ENCODE measurements at places on chromosomes 12 and 14.

DNA sequence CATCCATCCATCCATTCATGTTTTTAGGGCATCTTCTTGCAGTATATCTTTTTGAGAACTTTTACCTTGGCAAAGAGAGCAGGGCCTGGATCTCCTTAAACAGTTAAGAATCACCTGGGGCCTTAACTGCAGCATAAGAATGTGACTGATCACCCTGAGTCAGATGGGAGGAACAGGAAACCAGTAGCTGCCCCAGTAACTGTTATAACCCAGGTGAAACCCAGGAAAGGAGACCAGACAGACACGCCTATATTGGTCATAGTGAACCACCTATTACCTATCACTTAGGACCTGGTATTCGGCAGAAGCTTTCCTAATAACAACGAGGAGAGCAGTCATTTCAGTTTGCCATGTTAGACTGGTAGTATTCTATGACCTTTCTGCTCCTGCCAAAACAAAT is 43.4 kb upstream of the NR2C1 start:
- DNase-seq = no peak

- no peak for DNase-seq
Measured at GRCh38 chr12:71771069-71771468, 16.4 kb downstream of the RAB21 start.

- no peak for DNase-seq
Measured at GRCh38 chr12:130568501-130568900, 147.6 kb downstream of the RIMBP2 start.

- no peak for DNase-seq
Measured at GRCh38 chr12:45475594-45475993, 253.9 kb upstream of the ARID2 start.

DNA sequence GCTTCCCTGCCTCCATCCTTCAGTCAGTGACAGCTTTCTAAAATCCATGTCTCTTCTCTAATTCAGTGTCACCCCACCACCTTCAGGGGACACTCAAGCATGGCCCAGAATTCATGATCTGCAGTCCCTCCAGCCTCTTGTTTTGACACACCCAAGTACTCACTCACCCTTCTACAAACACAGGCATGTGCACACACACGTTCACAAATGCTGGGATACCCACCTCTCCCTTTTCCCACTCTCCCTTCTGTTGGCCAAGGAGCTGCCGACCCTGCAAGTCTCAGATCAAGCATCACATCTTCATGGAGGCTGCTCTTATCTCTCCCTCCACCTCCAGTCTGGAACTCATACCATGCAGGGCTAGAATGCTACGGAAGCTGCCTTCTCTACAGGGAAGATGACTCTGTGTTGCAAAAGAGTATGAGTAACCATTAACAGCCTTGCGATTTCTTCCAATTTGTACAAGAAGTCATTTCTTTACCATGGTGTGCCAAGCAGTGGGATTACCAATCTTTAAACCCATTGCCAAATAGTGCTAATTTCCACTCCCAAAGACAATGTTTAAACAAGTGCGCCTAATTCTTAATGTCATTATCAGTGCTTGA is 196.1 kb downstream of the BCL11B start:
- no peak for DNase-seq
